Omental fat pad (tissue), 4 donors: ENCODE measurements at places on chromosomes 5 and 9.

DNA sequence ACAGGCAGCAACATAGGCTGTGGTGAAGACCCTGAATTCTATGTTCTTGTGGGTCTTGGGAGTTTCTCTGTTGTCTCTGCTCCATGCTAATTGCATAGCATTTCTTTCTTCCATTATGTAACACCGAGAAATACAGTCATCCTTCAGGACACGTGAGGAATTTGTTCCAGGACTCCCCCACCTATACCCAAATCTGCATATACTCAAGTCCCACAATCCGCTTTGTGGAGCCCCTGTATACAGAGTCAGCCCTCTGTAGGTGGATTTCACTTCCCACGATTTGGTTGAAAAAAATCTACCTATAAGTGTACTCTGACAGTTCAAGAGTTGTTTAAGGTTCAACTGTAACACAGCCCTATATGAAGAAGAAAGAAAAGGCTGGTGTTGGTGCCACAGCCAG lies 22.1 kb downstream of the ANKRD33B start:
- no peak for DNase-seq

DNA sequence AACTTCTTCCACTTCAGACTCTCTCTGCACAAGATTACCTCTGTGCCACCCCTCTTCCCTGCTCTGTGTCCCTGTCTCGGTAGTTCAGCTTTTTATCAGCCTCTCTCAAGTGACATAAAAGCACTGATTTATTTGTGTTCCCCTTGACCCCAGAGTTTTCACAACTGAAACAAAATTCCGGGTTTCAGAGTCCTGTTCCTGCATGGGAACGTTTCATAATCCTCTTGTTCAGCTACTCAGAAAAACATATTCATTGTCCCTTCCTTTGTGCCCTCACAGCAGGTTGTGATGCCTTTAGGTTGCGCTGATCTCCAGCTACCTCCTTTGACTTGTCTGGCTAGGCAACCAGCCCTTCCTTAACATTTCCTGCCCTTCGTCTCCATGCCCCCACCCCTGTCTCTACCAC lies 13.7 kb upstream of the ITGA1 start:
- DNase-seq: no peak

DNA sequence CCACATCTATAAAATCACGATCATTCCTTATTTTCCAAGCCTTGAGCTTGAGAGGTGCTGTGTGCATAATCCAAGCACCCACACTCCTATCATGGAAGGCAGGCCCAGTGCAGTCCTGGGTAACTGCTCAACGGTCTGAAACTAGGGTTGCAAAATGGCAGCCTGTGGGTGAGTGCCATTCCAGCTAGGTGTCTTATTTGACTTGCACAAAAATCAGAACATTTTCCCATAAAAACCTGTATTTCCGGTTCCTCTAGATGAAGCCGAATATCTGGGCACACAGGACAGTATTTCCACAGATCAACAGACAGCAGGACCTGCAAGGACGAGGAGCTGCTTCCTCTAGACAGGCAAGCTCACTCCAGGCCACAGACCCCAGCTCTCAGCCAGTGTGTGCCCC lies 588.8 kb downstream of the BNC2 start:
- no peak for DNase-seq

GRCh38 chr9:78014776-78015175 lies 16.8 kb downstream of the GNAQ start:
- DNase-seq: no peak

DNA sequence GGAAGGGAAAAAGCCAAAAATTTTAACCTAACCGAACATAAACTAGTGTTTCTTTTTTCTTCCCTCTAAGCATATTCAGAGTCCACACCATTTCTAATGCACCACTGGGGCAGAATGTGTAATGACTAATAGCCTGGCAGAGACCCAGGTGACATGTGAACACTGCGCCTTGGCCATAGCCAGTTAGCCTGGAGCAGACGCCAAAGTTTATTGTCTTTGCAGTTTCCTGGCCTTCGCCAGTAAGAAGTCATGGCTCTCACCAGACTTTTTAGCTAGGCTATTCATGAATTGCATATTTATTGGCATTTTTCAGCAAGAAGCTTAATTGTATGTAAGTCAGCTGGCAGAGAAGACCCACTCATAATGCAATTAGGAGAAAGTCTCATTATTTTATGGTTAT lies 182.8 kb upstream of the SLC27A6 start:
- no peak for DNase-seq

DNA sequence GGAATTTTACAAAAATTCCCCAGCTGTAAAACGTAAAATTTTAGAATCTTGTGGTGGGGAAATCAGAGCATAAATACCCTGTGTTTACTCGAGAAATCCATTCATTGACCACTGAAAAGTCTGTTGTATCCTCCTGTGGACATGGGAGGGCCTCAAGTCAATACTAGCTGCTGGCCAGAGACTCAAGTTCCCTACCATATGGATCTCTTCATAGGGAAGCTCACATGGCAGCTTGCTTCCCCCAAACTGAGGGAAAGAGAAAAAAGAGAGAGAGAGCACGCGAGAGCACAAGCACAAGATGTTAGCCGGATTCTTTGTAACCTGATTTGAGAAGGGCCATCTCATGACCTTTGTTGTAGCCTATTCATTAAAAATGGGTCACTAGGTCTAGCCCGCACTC lies 591.9 kb downstream of the LRRC70 start:
- no peak for DNase-seq

DNA sequence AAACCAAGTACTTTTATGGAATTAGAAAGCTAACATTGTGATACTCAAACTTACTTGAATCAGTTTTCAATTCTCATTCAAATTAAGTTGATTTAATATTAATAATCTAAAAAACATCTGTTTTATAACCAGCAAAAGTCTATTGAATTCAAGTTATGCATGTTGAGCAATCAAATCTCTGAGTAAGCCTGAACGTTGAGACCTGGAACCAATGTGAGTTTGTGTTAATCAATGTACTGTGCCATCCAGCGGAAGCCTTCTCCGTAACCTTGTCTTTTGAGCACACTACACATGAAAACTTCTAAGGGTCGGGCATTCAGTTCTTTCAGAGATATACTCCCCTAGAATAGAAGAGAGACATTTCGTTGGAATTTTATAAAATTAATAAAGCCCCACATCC lies 25.9 kb downstream of the SAR1B start:
- no peak for DNase-seq

DNA sequence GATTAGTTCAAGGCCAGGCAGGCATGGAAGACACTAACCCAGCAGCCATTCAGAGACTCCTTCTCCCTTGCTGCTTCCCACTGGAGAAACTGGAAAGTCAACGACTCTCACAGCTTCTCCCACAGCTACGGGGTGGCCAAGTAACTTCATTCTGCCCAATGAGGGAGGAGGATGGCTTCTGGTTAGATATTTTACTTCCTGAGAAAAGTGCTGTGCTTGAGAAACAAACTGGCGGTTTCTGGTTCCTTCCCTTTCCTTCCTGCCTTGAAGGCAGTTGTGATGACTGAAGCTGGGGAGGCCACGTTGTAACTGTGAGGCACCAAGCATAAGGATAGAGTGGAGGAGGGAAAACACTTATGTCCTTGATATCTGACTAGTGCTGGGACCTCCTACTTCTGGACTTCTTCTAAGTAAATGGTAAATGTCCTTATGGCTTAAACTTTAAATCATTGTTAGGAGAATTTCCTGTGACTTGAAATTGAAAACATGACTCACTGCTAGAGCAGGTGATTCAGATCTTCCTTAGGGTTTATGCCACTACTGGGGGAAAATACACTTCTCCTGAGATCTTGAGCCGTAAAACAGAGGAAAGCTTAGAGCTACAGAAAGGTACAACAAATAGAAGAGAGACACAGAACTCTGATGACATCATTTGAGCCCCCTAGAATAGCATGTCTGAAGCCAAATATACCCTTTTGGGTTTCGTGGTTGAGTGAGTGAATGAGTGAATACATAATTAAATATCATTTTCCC lies 3.1 kb upstream of the GNPDA1 start:
- no peak for DNase-seq

DNA sequence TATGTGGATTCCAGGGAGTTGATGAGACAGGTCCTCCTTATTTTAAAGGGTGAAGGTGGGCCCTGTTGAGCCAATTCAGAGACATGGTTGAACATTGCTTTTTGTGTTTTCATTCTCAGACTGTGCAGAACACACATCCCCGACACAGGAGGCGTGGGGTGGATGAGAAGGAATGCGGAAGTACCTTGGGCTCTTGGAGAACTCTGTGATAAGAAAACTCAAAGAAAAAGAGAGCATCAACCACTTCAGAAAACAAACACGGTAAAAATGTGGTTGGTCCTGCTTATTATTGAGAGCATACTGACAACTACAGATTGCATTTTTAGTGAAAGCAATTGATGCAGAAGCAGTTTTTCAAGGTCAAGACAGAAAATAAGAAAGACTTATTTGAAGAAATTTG lies 659.8 kb downstream of the IRX1 start:
- DNase-seq: no peak

DNA sequence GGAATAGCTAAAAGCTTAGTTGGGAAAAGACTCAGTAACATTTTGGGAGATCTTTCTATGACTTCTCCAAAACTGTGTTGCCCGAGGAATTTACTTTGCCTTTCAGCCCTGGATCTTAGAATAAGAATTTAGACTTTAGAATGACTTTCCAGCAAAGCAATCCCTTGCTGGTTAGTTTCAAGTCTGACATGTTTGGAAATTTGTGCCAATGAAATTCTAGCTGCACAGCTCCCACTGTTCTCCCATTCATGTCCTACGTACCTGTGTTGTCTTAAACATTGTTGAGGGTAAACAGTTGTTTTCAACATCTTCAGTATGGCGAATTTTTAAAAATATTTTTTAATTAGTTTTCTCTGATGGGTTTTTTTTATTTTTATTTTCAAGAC lies 111.4 kb downstream of the CCDC192 start:
- DNase-seq: no peak

GRCh38 chr5:10793785-10794184 lies 32.8 kb upstream of the DAP start:
- no peak for DNase-seq

GRCh38 chr9:91896097-91896496 lies 53.9 kb downstream of the ROR2 start:
- DNase-seq: peak; percentile 15

- no peak for DNase-seq
Measured at GRCh38 chr5:137891849-137892248, 2.6 kb downstream of the PKD2L2 start.

- no peak for DNase-seq
Measured at GRCh38 chr5:115514220-115514619, 30.4 kb downstream of the FEM1C start.

- DNase-seq: no peak
Measured at GRCh38 chr9:130627896-130628792, 36.2 kb upstream of the PRDM12 start.

GRCh38 chr5:135076051-135076491 lies 42.0 kb upstream of the PITX1 start:
- DNase-seq: no peak

- DNase-seq: no peak
Measured at GRCh38 chr5:114319821-114320220, 42.0 kb upstream of the KCNN2 start.

DNA sequence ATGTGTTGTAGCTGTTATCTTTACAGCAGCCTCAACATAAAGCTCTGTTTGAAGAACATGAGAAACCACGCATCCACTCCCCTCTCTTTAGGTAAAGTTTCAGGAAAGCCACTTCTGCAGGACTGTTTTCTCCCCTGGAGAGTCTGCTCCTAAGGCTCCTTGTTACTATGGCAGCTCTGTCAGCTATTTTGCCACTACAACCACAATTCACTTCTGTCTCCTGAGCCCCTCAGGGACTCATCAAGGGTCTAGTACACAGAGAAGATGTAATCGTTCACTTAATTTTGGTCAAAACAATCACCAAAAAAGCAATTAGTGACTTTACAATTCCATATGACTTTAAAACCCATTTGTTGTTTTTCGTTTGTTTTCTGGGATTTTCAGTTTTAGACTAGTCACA lies 157.7 kb downstream of the FBN2 start:
- no peak for DNase-seq

DNA sequence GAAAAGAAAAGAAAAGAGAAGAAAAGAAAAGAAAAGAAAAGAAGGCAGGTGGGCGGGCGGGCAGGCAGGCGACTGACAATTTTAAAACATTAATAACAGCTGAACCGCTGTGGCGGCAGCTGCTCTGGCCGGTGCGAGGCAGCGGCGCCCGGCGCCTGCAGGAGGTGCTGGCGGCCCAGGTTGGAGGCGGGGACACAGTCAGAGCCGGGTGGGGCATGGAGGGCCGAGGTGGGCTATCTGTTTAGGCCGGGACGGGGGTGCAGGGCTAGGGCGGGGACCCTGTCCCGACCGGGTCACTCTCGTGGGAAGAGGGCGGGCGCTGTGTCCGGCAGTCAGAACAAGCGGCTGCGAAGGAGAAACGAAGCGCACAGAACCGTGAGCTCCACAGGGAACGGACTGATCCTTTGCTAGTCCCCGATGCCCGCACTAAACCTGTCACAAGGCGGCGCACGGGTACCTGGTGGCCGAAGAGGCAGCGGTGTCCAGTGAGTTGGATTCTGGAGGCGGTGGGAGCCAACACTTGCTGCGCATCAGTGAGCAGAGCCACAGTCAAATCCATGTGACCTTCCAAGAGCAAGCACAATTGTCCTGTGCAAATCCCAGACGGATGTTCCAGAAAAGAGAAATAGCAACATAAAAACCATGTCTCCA lies 13.6 kb upstream of the ALDOB start:
- peak; percentile 47 for DNase-seq

GRCh38 chr9:6562201-6562600 lies 83.3 kb downstream of the GLDC start:
- DNase-seq: no peak

- no peak for DNase-seq
Measured at GRCh38 chr5:173326501-173326960, 1.7 kb downstream of the STC2 start.

- no peak for DNase-seq
Measured at GRCh38 chr9:126205265-126205664, 121.4 kb upstream of the MVB12B start.

GRCh38 chr5:169301386-169301934 lies 521 bp upstream of the SLIT3 start:
- DNase-seq: no peak

GRCh38 chr5:37619353-37619752 lies 220.5 kb downstream of the GDNF start:
- no peak for DNase-seq

DNA sequence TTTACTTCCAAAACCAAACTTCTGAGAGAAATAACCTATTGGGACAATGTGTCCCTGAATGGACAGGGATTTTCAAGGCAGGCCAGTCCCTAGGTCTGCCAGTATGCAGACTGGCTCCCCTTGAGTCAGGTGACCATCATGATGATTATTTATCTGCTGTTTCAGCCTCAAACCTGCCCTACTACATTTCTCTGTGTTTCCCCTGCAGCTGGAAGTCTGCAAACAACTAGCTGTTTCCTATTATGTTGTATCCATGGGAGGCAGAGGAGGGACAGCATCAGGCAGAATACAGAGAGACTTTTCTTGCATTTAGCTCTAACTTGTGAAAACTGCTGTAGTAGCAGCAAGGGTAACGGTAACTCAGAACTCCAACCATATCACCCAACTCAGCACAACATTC lies 36.2 kb upstream of the IFNK start:
- no peak for DNase-seq
